ENCODE measurements at places on chromosomes 11 and 22. TPM values are rescaled to one million over a fixed set of nuclear protein-coding genes. Genes with fewer than 3 reads are reported as not detected.

DNA sequence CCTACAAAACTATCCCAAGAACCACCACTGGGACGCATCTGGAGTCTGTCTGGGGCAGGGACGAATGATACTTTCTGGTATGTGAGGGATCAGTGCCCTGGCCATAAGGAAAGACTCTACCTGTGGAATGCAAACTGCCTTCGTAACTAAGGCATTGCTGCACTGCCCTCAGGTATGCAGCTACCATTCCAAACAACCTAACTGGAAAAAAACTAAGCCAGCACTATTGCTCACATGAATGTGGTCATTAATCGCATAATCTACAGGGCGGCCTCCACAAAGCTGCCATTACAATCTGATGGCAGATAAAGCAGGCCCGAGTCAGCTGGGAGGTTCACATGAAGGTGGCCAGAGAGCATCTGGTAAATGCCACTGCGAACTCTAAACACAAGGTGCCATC, 3.9 kb downstream of the PACSIN2 start:
- peak overlapping the region; percentile 76 for H3K27ac ChIP-seq
- peak; percentile 76 for DNase-seq
- peaks cover 69% of the 10 kb centered on the region for H3K4me1 ChIP-seq
- no peak overlapping the region for H3K4me3 ChIP-seq

GRCh38 chr11:45213316-45213665, 66.9 kb downstream of the PRDM11 start:
- H3K27ac ChIP-seq: no peak overlapping the region
- H3K27me3 ChIP-seq: no peaks in the 10 kb centered on the region
- H3K4me1 ChIP-seq: no peaks in the 10 kb centered on the region
- peaks cover 5% of the 10 kb centered on the region for H3K36me3 ChIP-seq
- no peak overlapping the region for H3K4me3 ChIP-seq

- H3K27ac ChIP-seq: no peak overlapping the region
- no peak for DNase-seq
- H3K4me3 ChIP-seq: no peak overlapping the region
- H3K4me1 ChIP-seq: no peaks in the 10 kb centered on the region
Measured at GRCh38 chr11:92440701-92441442, 216.3 kb downstream of the FAT3 start.

DNA sequence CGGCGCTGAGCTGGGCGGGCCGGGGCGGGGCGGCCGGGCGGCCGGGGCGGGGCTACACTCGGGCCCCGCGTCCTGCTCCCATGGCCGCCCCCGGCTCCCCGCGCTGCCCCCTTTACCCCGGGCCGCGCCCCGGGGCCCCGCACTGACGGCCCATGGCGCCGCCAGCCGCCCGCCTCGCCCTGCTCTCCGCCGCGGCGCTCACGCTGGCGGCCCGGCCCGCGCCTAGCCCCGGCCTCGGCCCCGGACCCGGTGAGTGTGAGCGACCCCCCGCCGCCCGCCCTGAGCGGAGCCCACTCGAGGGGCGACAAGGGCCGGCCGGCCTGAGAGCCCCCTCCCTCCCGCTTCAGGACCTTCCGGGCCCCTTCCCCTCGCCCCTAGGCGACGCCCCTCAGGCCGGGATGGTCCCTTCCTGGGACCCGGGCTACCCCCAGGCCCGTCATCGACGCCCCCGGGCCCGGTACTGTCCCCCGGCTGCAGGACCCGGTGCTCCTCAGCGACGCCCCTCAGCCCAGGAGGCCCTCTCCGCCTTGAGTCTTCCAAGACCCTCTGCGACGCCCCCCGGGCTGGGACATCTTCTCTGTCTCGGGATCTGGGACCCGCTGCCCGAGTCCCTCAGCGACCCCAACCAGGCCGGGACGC, at the start of gene KREMEN1:
Gene KREMEN1, plus strand, starts transcription at position 57 of the 639 bp plus-strand sequence. Its CDS starts 96 bp downstream, at position 153.
- DNase-seq: no peak
- H3K27ac ChIP-seq: no peak within 1 kb of the TSS
- no peaks in the 10 kb centered on the region for H3K4me1 ChIP-seq
- H3K4me3 ChIP-seq: peak within 1 kb of the TSS; percentile 32
- H3K27me3 ChIP-seq: no peaks in the 10 kb centered on the region
- H3K36me3 ChIP-seq: no peaks in the 10 kb centered on the region

Gene TESMIN
- total RNA-seq: 2.0 TPM

Data from pancreas (tissue), 10 donors.